ENCODE measurements at places on chromosomes 2 and 18. TPM values are rescaled to one million over a fixed set of nuclear protein-coding genes. Genes with fewer than 3 reads are reported as not detected.

DNA sequence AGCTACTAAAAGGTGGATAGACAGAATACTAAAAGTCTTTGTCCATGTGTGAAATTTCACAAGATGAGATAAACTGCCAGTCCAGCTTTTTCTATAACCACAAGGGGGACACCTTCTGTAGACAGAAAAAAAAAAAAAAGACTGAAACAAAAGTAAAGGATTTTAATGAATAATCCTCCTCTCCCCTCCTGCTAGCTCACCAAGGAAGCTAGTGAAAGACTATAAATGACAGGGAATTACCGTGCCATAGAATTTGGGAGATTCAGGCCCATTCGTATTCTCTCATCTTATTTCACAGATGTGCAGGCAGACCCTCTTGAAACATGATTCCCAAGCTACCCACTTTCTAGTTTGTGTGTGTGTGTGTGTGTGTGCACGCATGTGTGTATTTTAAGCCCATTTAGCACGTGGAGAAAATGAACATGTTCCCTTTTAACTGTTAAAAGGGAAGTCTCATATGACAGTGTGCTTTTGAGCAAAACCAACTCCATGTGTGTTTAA is 36.3 kb upstream of the SLC8A1 start:
- DNase-seq = no peak

DNA sequence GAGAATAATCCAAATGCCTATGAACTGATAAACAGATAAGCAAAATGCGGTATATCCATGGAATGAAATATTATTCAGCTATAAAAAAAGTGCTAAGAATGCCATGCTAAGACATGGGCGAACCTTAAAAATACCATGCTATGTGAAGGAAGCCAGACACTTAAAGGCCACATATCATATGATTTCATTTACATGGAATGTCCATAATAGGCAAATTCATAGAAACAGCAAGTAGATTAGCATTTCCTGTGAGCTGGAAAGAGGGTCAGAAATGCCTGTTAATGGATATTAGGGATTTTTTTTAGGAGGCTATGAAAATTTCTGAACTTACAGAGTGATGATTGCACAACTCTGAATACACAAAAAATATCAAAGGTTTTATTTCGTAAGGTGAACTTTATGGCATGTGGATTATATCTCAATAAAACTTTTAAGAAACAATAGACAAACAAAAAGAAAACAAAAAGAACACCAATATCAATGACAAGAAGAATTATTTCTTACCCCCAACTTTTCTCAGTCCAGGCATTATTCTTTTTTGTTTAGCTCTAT is 1207.7 kb downstream of the SUCLG1 start:
- DNase-seq = no peak

- no peak for DNase-seq
These were observed 78.4 kb downstream of the PXDN start for GRCh38 chr2:1665761-1666505.

DNA sequence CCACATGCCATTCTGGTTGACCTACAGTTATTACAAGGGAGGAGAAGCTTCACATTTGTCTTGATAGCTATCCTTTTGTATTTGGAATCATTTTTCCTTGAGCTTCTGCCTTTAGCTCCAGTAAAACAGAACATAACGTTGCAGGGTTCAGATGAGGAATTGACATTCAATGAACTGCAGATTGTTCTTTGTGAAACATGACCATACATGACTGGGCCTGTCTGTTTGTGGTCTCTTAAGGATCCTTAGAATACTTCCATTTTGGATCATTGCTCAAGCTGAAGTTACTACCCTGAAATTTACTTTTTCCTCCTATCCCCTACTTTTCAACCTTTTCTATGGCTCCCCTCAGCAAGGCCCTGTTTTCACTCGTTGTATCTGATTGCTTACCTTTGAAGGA is 1281.7 kb upstream of the CELF4 start:
- no peak for DNase-seq

- DNase-seq = no peak
These were observed 314.8 kb downstream of the TSN start for GRCh38 chr2:122070241-122070731.

DNA sequence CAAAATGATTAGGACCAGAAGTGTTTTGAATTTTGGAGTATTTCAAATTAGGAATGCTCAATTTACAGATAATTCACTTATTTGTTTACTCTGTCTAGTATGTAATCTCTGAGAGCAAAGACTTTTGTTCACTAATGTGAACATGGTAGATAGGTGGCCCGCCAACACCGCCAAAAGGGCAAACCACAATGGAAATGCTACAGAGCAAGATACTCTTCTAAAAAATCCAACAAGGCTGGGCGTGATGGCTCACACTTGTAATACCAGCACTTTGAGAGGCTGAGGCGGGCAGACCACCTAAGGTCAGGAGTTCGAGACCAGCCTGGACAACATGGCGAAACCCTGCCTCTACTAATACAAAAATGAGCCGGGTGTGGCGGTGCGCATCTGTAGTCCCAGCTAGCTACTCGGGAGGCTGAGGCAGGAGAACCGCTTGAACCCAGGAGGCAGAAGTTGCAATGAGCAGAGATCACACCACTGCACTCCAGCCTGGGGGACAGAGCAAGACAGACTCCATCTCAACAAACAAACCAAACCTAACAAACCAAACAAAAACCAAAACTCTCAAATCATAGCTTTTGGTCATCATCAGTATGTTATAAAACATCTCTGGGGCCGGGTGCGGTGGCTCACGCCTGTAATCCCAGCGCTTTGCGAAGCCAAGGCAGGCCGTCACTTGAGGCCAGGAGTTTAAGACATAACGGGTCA is 2.4 kb downstream of the CCT4 start:
- no peak for DNase-seq

GRCh38 chr2:85672456-85672855 is 4.5 kb upstream of the SFTPB start:
- DNase-seq = no peak

- no peak for DNase-seq
These were observed 17.0 kb downstream of the SERPINB8 start for GRCh38 chr18:63986885-63987284.

GRCh38 chr2:229815858-229816257 is 101.5 kb upstream of the DNER start:
- no peak for DNase-seq

- DNase-seq = no peak
These were observed 6.2 kb upstream of the PER2 start for GRCh38 chr2:238294393-238295143.

DNA sequence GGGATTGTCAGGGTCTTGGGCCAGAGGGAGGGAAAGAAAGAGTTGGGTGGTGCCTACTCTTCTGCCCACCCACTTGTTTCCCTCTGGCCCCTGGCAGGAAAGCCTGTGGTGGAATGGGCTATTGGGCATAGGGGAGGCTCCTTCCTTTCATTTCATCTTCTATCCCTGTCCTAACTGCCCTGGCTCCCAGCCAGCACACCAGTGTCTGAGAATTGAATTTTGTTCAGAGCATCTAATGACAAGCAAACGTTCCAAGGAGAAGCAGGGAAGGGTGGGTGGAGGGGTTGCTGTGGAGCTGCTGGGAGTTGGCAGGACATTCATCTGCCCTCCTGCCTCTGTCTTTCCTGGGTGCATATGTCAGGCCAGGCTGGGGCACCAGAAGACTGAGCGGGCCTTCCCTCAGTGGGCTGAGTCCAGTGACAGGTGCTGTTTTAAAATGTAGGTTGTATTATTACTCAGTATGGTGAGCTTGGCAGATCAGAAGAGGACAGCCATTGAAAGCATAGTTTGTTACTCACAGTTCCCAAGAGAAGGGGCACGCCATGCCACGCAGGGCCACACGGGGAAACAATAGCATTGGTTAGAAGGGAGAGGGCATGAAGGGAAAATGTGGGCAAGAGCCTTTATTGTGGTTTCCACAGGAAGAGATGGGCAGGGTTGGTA is 171.9 kb downstream of the ACOXL start:
- DNase-seq = no peak

DNA sequence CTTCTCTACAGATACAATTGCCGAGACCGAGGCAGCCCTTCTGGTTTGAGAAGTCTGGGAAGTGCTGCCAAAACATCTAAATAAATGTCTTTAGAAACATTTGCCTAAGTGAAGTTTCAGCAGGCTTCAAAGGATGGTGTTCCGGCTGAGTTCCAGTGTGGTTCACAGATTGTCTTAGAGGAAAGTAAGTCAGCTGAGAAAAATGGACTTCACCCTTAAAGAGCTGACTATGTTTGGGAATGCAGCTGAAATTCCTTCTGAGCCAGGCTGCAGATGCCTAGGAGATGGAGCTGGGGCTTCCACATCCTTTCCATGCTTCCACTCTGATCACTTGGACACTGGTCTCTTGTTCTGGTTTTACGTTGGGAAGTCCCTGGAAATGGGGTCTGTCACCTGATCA is 83.6 kb downstream of the FHOD3 start:
- DNase-seq = no peak

GRCh38 chr18:40413160-40413559 is 1541.9 kb upstream of the PIK3C3 start:
- no peak for DNase-seq

GRCh38 chr2:224586127-224586695 is 1.0 kb upstream of the CUL3 start:
- DNase-seq = no peak

DNA sequence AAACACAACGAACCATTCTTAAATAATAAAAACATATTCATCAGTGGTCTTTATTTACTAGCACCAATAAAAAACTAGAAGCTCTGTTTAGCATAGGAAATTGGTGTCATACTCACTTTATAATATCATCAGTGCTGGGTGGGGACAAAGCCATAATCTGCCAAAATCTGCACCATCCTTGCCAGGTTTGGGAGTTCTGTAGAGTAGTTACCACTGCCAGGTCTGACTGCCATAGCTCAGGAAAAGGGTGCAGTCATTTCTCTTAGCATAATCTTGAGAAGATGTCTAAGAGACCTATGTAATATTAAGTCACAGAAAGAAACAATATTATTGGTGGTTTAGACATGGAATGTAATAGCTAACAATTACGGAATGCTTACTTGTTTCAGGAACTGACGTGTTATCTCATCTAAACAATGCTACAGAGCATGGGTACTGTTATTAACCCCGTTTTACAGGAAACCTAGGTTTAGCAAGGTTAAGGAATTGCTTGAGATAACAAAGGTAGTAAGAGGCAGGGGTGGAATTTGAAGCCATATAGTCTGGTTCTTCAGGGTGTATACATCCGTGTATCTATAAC is 1.6 kb upstream of the MARCHF7 start:
- no peak for DNase-seq

GRCh38 chr2:9163306-9164111 is 43.1 kb upstream of the ASAP2 start:
- DNase-seq = no peak

DNA sequence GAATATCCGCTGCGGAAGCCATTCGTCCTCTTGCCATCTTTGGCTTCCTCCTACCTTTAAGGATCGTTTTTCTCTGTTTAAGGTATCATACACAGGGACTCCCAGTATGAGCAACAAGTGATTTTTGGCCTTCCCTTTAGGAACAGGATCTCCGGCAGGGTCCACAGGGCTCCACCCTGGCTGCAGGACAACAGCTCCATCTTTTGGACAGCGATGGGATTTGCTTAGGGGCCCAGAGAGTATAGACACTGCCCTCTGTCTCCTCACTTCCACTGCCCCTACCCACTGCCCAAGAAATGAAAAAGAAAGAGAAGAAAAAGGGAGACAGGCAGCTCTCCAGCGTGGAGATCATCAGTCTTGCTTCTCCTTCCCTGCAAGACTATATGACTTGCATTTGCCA is 224.5 kb downstream of the UXS1 start:
- no peak for DNase-seq

- no peak for DNase-seq
These were observed 258.6 kb downstream of the CAMKMT start for GRCh38 chr2:44620189-44620990.

DNA sequence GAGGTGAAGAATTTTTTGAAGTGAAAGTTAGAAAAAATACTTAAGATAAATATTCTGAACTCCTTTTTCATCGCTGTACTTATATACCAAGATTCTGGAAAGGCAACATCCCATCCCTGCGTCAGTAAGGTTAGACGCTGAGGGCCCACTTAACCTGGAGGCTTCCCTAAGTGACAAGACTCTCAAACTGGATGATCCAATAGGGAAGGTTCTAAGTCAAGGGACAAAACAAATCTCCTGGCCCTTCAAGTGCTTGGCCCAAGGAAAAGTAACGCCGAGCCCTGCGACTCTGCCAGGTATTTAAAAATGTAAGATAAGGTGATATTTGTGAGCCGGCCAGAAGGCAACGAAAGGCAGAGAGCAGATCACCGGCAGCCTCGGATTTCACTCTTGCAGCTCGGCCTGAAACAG is 1.3 kb downstream of the STK39 start:
- no peak for DNase-seq

GRCh38 chr2:49988816-49989215 is 834.5 kb upstream of the FSHR start:
- no peak for DNase-seq

GRCh38 chr2:51268191-51268590 is 236.3 kb upstream of the NRXN1 start:
- DNase-seq = no peak

DNA sequence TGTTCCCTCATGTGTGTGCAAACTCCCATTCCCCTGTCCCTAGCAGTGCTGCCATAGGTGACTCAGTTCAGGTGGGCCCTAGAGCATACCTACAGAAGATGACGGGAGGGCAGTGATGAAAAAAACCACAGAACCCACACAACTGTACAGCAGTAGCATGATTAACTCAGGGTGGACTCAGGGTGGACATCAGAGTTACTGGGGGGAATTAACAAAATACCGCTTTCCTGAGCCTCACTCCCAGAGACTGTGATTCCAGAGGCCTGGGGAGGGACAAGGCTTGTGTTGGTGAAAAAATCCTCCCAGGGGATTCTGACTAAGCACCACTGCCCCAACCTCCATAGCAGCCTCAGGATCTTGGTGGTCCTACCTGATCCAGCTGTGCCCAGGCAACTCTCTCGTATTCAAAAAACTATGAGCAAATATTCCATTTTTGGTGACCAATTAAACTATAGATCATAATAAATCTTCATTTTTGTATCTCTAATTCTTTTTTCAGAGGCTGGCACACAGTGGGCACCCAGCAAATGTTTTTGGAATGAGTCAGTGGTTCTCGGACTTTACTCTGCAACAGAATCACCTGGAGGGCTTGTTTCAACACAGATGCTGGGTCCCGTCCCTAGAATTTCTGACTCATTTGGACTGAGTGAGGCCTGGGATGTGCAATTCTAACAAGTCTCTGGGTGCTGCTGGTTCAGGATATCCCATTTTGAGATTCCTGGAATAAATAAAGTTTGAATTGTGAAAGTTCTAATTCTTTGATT is 84.1 kb upstream of the NABP1 start:
- DNase-seq = no peak

The CELF4 gene
- total RNA-seq = 0.32 TPM

The SLC9A4 gene
- not detected for total RNA-seq

The ABCG5 gene
- not detected for total RNA-seq

The CDK15 gene
- total RNA-seq = 0.44 TPM

The GATA6 gene
- 43.9 TPM for total RNA-seq

The PSMA8 gene
- not detected for total RNA-seq

The FSIP2 gene
- total RNA-seq = 0.52 TPM

The COLEC11 gene
- 25.0 TPM for total RNA-seq

The RIT2 gene
- not detected for total RNA-seq

The DARS1 gene
- total RNA-seq = 56.8 TPM
